ENCODE measurements at places on chromosomes 16 and 17. TPM values are rescaled to one million over a fixed set of nuclear protein-coding genes. Genes with fewer than 3 reads are reported as not detected.

Gene PRRT2
- total RNA-seq, result under 0.01 TPM

Gene SLC47A1
- 0.40 TPM for total RNA-seq

Gene CFAP97D1
- not detected for total RNA-seq

Gene CEP295NL
- 0.65 TPM for total RNA-seq

- no peak for DNase-seq
Measured at GRCh38 chr17:79626156-79626890, 15.5 kb upstream of the RBFOX3 start.

GRCh38 chr16:86683441-86684194, 105.3 kb downstream of the FOXL1 start:
- no peak for DNase-seq

DNA sequence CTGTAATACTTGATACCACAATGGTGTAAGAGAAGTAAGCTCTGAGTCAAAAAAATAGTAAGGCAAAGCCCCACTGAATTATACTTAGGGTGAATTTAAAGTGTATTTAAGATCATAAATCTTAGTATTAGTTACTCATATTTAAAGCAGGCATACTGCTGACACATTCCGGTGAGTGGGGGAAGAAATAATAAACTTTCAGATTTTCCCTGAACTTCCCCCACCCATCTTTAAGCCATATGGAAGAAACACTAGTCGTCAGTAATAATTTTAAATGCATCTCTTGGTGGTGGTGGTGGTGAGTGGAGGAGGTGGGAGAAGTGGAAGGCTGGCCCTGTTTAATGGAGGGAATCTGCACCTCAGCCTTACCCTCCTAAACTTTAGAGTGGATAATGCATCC, 20.5 kb downstream of the MPHOSPH6 start:
- no peak for DNase-seq

DNA sequence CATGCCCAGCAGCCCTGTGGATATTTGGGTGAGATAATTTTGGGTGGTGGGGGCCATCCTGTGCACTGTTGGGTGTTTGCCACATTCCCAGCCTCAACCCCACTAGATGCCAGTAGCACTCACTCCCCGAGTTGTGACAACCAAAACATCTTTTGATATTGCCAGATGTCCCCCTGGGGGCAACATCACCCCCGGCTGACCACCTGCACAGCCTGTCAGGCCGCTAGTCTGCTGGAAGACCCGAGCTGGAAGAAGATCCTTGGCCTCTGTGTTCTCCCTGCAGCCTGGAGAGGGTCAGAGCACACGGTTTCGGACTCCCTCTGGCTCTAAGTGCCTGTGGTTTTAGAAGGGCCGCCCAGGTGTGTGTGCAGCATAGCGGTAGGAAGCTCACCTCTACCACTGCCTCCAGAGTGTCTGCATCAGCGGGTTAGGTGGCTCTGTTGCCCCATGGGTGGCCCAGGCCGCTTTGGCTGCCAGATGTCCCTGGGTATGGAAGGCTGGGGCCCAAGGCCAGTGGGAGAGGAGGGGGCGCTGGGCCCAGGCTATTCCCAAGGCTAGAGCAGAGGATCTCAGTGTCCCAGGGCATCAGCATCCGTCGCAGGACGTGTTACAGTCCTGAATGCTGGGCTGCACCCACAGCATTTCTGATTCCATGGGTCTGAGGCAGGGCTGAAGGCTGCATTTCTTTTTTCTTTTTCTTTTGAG, 195.8 kb upstream of the GSE1 start:
- DNase-seq, result no peak

GRCh38 chr17:63439687-63440086, 6.4 kb downstream of the CYB561 start:
- peak; percentile 81 for DNase-seq

DNA sequence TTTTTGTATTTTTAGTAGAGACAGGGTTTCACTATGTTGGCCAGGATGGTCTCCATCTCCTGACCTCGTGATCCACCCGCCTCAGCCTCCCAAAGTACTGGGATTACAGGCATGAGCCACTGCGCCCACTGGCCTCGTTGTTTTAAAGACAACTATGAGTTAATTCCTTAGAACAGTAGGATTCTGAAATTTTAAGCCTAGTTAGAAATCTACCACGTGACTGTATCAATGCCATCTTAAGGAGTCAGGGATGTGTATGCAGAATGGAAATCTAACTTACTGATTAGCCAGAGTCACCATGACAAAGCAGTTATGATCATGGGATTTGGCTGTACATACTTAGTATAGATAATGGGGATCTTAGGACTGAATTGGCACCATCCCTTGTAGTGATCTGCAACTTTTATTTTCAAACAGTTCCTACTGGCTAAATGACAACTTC, 2.8 kb downstream of the CEP20 start:
- no peak for DNase-seq

GRCh38 chr17:6505425-6506142, 50.8 kb downstream of the PITPNM3 start:
- no peak for DNase-seq
